ENCODE measurements at places on chromosomes 2 and 18.

- peak; percentile 84 for DNase-seq
Measured at GRCh38 chr2:241272303-241273209, 42.9 kb downstream of the HDLBP start.

DNA sequence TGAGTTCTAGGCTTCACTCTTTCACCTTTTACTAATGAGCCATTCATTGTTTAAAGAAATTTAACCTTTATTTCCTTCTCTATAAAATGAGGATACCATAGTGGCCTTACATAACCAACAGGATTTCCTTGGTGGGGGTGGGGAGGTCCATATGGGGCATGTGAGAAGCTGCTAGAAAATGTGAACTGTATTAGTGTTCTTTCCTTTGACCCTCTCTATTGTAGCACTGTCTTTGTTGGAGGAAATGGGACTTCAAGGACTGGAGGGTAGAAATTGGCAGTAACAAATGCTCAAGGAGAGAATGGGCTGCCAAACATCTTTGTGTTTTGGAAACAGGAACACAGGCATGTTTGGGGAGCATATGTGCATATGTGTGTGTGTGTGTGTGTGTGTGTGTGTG lies 468.7 kb upstream of the ZEB2 start:
- DNase-seq: no peak

DNA sequence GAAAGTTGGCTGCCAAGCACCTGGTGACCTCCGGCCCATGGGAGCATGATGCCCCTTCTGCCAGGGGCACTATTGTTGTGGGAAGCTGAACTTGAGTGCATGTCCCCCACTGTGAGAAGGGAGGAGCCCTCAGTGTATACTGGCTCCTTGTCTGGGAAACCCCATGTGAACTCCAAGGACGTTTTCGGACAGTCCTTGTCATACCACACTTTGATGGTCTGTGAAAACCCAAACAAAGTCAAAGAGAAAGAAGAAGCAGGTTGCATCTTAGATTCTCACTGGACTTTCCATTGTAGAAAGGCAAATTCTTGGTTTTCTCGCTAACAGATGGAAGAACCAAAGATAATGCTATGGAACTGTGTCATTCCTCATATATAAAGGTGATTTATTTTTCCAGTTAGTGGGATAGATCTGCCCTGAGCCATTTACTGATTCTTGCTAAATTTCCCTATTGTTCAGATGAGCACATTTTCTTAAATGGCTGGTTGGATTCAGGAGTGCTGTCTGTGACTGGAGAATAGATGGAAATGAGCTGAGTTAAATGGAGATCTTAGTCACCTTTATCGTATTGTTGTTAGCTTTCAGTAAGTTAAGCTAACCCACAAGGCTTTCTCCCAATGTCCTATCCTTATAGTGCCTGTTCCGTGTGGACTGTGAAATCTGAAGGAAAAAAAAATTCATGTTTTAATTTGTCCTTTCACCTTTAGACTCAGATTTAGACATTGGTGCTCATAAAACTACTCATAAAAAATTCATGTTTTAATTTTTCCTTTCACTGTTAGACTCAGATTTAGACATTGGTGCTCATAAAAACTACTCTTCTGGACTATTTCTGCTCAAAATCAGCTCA lies 166.6 kb downstream of the ACTR3 start:
- no peak for DNase-seq

DNA sequence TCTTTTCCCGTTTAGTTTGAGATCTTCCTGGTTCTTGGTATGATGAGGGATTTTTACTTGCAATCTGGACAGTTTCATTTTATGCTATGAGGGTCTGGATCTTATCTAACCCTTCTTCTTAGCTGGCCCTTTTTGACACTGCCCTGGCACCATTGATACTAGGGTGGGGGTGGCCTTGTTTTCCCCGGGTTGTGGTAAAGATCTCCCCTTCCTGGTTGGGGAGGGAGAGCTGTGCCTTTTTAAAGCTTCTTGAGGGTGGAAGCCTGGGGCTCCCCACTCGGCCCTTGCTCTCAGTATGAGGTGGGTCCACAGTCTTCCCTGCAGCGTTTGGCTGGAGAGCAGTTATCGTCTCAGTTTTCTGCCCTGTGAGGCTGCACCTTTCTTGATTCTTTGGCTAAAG lies 66.1 kb downstream of the ASB1 start:
- DNase-seq: no peak

DNA sequence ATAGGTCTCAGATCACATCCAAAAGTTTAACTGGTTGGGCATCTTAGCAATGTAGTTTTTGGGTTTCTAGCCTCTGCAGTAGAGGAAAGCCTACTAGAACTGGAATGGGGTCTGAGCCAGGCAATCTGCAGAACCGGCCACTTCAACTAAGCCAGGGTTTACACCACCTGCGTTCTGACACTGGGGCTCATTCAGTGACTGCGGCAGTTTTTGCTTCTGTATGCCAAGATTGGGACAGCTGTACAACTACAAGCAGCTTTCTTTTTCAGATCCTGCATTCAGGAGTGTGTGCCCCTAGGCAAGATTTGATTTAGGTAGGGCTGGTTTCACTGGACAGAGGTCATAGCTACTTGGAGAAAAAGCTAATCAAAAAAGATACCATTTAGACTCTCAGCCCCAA lies 43.7 kb upstream of the IGFBP5 start:
- no peak for DNase-seq

DNA sequence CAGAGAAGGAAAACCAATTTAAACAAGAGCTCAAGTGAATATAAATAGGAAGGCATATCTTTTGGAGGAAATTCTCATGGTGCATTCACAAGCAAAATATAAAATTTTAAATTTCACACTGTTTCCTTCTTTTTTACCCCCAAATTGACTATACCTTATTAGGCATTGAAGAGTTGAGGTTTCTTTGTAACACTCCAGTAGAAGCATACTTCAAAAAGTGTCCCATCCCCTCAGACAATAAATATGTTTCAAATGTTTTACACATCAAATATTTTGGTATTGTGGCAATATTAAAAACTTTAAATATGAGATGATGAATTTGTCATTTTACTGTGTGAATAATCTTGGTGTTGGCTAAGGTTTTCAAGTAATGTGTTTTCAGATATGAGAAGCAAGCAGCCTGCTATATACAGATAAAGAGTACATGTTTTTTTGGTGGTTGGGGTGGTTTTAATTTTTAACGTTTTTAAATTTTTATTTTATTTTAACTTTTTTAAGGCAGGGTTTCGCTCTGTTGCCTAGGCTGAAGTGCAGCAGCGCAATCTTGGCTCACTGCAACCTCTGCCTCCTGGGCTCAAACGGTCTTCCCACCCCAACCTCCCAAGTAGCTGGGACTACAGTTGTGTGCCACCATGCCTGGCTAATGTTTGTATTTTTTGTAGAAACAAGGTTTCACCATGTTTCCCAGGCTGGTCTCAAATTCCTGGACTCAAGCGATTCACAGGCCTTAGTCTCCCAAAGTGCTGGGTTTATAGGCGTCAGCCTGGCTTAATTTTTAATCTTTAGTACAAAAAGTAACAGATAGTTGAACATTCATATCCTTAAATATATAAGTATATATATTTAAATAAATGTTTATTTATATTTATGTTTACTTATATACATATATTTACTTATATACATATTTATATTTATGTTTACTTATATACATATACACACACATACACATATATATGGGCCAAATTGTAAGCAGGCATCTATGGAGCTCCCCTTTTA lies 36.5 kb upstream of the DLX1 start:
- DNase-seq: no peak

- DNase-seq: no peak
Measured at GRCh38 chr2:70412294-70413070, 110.6 kb upstream of the FAM136A start.

DNA sequence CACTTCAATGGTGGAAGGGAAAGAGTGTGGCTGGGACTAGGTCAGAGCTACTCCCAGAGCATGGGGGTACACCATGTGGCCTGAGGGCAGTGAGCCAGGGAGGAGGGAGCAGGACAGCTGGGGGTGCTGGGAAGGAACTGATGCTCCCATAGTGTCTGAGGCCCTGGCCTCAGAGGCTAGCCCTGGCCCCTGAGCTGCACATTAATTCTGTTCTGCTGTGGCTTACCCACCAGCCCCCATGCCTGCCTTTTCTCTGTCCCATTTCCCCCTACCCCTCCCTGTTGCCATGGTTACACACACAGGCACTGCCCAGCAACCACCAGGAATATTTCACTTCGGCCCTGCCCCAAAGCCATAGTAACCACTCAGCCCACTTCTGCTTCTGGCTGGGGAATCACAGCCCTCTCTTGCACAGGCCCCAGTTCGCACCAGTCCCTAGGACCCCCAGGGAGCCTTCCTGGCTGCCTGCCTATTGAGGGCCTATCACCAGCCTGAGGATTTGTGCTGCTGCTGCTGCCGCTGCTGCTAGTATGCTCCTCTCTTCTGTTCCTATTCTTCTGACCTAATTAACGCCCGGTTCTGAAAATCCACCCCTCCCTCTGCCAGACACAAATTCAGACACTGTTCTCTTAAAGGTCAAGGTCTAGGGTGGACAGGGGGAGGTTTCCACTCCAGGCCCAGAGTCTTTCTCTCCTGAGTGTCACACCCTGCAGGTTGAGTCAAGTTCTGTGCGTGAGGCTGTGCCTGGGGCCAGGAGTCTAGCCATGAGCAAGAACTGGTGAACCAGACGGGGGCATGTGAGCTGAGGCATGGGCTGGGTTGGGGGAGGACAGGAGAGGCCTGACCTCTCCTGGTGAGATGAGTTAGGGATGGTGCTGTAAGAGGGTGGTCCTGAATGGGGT lies 87.1 kb upstream of the MCFD2 start:
- peak; percentile 63 for DNase-seq

- DNase-seq: peak; percentile 40
Measured at GRCh38 chr2:67039517-67040103, 357.5 kb upstream of the ETAA1 start.

- DNase-seq: peak; percentile 99
Measured at GRCh38 chr2:223576873-223577272, 25.3 kb downstream of the SCG2 start.

GRCh38 chr2:129113776-129114175 lies 795.1 kb upstream of the HS6ST1 start:
- DNase-seq: no peak

- DNase-seq: no peak
Measured at GRCh38 chr2:38722271-38723061, 28.7 kb downstream of the SRSF7 start.

DNA sequence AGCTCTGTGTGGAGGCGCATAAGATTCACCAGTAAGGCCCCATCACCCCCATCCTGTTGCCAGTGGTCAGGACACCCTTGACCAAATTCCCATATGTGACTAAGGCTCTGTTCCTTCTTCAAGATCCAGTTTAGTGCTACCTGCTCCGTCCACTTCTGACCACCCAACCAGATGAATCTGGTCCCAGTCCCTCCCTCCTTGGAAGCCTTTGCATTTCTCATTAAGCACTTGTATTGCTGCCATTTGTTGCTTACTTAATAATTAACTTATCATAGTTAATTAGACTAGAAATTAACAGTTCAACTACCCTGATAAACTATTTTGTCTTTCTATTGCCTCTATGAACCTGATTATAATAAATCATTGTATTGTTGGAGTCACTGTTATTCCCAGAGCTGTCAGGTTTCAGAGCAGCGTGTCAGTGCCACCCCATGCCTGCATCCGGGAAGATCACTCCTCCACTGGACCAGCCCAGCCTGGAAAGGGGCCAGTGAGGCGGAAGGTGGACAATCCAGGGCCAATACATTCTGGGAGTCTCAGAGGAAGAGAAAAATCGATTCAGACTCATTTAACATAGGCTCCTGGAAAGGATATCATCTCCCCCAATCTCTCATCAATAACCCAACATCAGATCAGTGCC lies 9.5 kb upstream of the NAT8 start:
- DNase-seq: no peak

GRCh38 chr2:60442608-60443007 lies 110.8 kb downstream of the BCL11A start:
- DNase-seq: no peak

- DNase-seq: no peak
Measured at GRCh38 chr2:196739031-196739430, 60.5 kb downstream of the GTF3C3 start.

- no peak for DNase-seq
Measured at GRCh38 chr2:136019825-136020224, 34.4 kb upstream of the DARS1 start.

DNA sequence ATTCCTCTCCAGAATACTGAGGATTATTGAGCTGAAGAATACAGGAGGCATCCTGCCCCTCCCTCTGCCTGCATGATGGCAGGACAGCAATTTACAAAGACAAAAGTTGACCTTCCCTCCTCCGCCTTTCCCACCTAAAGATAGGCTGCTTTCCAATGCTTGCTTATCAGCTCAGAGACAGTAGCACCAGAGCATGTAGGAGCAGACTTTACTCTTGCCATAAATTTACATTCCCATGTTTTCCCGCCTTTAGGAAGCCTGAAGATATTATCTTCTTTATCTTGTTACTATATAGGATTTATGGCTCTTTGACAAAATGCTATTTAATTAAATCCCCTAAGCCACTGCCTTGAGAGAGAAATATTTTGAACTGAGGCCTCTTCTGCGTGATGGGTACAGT lies 135.6 kb upstream of the HNMT start:
- no peak for DNase-seq

GRCh38 chr2:54687595-54688152 lies 35.8 kb upstream of the EML6 start:
- no peak for DNase-seq

DNA sequence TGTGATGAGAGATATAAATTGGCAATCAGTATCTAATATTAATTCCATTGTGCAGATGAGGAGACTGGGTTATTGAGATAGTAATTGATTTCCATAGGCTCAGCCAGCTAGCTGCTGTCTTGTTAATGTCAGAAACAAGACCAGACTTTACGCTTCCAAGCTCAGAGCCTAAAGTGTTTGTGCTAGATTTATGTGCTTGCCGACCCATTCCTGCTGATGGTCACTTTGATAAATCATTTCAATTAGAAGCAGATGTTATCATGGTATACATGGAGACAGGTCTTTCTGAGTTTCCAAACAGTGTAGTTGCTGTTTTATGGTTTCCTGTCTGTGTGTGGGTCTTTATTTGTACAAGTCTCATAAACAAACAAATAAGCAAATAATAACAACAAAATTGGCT lies 92.8 kb downstream of the AQP4 start:
- peak; percentile 11 for DNase-seq

DNA sequence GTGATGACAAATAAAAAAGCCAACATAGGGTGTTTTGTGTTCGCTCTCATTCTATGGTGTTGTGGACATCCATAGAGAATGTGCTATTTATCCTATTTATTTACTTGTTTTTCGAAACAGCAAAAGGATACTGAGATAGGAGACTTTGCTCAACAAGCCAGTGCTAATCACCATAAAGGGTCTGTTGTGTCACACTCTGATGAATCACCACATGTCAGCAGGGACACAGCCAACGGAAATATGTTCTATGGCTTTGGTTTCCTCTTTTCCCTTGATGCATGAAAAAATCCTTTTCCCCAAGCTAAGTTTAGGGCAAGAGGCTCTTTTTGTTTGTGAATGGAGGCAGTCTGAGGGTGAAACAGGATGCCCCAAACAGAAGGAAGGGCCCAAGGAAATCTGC lies 154.3 kb downstream of the RNF152 start:
- DNase-seq: peak; percentile 59

DNA sequence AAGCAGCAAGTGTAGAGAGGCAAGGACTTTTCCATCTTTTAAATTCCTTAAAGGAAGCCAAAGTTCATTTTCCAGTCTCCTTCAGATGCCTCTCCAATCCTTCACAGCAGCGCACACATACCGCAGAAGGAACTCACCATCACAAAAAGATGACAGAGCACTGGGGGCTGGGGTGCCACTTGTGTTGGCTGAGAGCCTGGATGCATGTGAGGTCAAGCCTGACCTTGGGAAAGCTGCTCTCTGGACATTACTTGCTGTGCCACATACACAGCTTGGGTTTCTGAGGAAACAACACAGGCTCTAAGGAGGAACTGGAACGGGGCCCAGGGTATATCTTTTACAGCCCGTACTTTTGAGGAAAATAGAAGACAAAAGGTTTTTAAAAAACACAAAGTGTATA lies 364.3 kb upstream of the MEX3C start:
- DNase-seq: no peak

- peak; percentile 21 for DNase-seq
Measured at GRCh38 chr2:220273082-220273481, 645.7 kb downstream of the SLC4A3 start.

Measured in fibroblast of villous mesenchyme (primary cell).